ENCODE measurements at places on chromosomes 5 and 9.
A peak's percentile ranks its signal among the peaks of the same experiment; 100 is the strongest.

DNA sequence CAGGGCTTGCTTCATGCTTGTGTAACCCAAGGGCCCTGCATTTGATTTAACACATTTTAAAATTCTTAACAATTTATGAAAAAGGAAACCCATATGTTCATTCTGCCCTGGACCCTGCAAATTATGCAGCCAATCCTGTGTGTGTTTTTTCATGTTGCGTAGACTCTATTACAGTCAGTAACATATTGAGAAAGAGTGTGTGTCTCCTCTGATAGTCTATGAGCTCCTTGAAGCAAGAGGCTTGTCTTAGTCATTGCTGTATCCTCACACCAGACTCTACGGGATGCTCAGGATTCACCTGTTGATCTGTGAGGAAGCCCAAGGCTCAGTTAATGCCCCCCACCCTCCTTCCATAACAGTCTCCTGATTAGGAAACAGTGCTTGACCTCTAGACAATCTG, 177.3 kb upstream of the DMAC1 start:
- no peak for DNase-seq

DNA sequence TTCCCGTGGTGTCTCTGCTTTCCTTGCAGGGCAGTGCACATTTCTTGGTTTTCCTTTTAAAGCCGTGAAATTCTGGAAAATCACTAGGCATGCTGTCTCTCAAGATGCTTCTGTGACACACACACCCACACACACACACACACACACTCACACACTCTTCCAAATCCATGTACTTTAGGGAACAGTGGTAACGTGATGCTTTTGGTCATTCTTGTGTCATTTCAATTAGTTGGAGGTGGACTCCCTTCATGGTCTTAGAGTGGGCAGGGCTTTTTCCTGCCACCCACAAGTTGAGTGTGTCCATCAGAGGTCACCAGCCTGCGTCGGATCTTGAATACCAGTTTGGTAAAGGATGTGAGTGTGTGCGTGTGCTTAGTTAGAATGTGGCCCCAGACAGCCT, 64.4 kb downstream of the DMRT1 start:
- no peak for DNase-seq

DNA sequence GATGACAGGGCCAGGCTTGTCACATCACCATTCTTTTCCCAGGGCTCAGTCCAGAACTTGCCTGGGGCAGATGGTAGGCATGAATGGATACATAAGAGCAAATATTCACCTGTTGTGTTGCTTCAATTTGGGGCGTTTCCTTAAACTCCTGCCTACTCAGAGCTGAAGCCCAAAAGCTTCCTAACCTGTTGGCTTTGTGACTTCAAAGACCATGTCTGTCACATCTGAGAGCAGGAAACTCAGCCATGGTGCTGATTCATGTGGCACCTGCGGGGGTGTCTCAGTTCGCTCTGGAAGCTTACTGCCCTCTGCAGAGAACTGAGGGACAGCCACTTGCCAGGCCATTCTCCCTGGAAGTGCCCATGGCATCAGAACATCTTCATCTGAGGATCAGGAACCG, 246.6 kb downstream of the HSPA4 start:
- DNase-seq, result no peak

GRCh38 chr5:6872441-6873160, 159.4 kb downstream of the TENT4A start:
- DNase-seq, result no peak

- DNase-seq, result peak; percentile 20
Observed at GRCh38 chr5:180128671-180129261, 57.2 kb upstream of the RNF130 start.

DNA sequence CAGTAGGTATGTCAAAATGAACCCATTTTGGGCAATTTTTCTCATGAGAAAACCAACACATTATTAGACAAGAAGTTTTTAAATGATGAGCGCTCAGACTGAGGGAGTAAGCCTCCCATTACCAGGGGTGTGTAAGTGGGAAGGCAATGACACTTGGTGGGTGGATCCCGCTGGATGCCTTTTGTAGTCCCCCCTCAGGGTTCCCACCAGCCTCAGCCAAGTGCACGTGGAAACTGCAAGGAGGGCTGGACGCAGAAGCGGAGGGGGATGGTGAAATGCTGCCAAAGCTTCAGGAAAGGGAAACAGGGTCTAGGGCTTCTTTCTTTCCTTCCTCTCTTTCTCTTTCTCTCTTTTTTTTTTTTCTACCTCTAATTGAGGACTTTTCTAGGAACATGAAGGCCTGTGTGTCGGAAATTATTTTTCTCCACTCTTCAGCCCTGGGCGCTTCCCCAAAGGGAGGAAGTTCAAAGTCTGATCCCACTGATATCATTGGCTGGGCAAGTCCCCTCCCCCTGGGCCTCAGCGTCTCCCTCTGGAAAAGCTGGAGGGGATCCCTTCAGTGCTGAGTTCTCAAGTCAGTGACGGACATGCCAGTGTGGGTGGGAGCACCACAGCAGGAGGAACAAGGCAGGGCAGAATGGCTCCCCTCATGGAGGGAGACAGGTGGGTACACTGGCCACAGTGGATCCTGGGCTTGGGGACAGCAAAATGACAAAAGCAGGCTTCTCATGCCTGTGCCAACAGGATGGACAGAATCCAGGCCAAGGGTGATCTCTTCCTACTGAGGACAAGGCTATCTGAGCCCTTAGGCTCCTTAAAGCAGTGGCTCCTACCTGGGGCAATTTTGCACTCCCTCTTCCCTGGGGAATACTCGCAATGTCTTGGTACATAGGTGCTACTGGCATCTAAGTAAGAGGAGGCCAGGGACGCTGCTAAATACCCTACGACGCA, 23.9 kb upstream of the SLC25A51 start:
- DNase-seq, result no peak

- no peak for DNase-seq
Observed at GRCh38 chr5:38794986-38795385, 50.8 kb upstream of the OSMR start.

GRCh38 chr5:156920861-156921431, 42.1 kb downstream of the TIMD4 start:
- no peak for DNase-seq

GRCh38 chr5:2698581-2698980, 52.9 kb downstream of the IRX2 start:
- DNase-seq, result no peak

- DNase-seq, result no peak
Observed at GRCh38 chr5:116654925-116655324, 80.3 kb upstream of the SEMA6A start.
